Frontal cortex (tissue), 4 donors: ENCODE measurements at places on chromosomes 12 and 14. TPM values are rescaled to one million over a fixed set of nuclear protein-coding genes. Genes with fewer than 3 reads are reported as not detected.

Gene FOXG1
- 65.2 TPM for total RNA-seq

Gene GARIN6
- not detected for total RNA-seq

Gene KRT6C
- total RNA-seq: not detected

Gene SRGAP1
- 40.8 TPM for total RNA-seq

Gene CPM
- total RNA-seq: 2.9 TPM

Gene GDF3
- total RNA-seq: not detected

Gene TSPAN9
- total RNA-seq: 22.4 TPM

Gene SLC8A3
- 43.6 TPM for total RNA-seq

DNA sequence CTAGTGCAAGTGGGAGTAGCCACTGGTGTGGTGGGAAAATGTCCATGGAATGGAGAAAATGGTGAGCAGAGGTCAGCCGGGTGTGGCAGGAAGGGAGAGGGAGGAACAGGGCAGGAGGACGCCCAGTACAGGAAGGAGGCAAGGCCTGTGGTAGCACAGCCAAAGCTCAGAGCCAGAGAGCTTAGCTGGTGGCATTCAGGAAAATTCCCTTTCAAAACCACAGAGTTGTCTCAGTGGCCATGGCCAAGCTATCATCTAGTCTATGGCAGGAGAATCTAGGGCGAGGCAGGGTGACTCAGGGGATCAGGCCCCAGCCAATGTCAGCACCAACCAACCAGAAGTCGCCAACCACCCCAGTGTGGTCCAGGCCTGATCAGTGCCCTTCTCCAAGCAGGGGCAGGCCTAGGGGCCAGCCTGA, 67.7 kb upstream of the DDX11 start:
- DNase-seq: no peak

- no peak for DNase-seq
Observed at GRCh38 chr12:51163795-51164194, 9.1 kb downstream of the TFCP2 start.

DNA sequence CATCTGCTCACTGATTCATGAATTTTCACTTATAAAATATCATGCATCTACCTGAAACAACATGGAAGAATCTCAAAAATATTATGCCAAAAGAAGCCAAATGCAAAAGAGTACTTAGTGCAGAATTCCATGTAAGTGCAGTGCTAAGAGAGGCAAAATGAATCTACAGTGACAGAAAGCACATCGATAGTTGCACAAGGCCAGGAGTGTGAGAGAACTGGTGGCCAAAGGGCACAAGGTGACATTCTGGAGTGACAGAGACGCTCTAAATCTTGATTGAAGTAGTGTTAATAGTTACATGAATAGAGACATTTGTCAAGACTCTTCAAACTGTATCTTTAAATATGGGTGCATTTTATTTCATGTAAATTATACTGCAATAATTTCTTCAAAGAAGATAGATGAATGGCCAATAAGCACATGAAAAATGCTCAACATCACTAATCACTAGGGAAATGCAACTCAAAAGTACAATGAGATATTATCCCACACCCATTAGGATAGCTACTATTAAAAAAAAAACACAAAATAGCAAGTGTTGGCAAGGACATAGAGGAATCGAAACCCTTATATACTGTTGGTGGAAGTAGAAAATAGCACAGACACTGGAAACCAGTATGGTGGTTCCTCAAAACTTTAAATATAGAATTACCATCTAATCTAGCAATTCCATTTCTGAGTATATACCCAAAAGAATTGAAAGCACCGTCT, 71.7 kb upstream of the KICS2 start:
- DNase-seq: no peak

DNA sequence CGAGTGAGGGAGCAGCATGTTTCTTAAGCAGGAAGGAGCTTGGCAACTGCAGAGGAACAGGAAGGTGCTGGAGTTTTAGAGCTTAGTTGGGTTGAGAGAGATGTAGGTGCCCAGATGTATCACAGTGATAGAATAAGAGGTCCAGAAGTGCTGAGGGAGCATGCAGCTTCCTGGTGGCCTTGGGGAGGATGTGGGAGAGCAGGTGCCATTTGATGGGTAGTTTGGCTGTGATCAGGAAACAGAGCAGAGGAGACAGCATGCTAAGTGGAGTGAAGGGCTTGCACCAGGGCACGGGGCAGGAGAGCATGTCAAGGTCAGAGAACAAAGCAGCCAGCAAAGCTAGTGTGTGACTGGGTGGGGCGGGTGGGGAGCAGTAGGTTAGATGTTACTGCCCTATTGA, 74.8 kb downstream of the PAPOLA start:
- no peak for DNase-seq

- peak; percentile 71 for DNase-seq
Observed at GRCh38 chr14:21014761-21015190, 10.1 kb downstream of the NDRG2 start.

GRCh38 chr12:82517027-82517426, 158.7 kb downstream of the METTL25 start:
- no peak for DNase-seq

DNA sequence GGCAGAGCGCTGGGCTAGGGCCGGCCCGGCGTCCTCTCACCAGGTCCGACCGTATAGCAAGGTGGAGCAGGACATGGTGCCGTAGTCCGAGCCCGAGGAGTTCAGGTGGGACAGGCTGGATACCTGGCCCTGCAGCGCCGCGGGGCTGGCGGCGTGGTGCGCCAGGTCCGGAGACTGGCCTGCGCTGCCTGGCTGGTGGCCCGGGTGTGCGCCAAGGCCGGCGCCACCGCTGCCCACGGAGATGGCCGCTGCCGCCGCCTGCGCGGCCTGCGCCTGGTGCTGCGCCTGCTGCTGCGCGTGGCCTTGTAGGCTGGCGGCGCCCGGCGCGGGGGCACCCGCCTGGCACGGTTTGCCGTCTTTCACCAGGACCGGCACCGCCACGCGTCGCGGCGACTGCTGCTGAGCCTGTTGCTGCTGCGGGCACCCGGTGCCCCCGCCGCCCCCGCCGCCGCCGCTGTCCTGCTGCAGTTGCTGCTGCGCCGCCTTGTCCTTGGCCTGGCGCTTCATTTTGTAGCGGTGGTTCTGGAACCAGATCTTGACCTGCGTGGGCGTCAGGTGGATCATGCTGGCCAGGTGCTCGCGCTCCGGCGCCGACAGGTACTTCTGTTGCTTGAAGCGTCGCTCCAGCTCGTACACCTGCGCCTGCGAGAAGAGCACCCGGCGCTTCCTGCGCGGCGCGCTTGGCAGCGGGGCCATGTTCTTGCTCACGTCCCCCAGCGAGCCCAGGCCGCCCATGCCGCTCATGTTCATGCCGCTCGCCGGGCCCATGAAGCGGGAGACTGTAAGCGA, 2.6 kb downstream of the NKX2-1 start:
- no peak for DNase-seq

- DNase-seq: no peak
Observed at GRCh38 chr14:66503532-66503931, 4.4 kb upstream of the GPHN start.

DNA sequence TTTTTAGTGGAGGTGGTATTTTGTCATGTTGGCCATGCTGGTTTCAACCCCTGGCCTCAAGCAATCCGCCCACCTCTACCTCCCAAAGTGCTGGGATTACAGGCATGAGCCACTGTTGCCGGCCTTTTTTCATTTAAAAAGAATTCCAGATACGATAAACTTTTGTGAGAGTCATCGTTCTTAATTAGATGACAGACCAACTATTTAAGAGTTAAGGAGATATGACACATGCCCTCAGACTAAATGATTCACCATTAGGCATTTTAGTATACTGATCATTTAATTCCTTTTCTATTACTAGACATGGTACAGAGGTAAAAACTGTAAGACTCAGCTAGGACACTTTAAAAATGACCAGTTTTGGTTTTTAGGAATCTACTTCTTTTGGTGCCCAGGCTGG, 2.4 kb downstream of the ANKRD13A start:
- DNase-seq: no peak

GRCh38 chr12:130952171-130952954, 1.3 kb upstream of the ADGRD1 start:
- no peak for DNase-seq

DNA sequence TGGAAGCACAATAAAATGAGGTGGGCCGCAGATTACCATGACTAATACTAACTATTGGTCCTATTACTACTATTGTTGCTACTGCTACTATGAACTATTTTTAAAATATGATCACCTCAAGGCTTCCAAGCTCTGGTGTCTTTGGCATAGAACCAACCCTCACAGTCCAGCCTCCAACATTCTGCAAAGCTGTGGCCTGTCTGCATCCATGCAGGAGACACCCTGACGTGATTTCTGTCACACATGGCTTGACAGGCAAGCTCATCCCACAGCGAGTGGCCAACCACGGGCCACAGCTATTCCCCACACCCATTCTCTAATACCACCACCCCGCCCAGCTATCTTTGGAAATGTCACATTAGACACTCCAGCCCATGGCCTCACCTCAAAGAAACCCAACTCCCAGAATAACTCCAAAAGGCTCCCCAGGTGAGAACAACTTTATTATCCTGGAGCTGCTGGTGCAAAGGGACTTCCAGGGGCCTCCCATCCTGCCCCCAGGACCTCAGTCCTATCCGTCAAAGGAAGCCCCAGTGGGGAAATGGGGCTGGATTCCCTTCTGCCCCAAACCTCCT, 14.4 kb downstream of the ISCU start:
- no peak for DNase-seq
